ENCODE measurements at places on chromosomes 3 and 15.

DNA sequence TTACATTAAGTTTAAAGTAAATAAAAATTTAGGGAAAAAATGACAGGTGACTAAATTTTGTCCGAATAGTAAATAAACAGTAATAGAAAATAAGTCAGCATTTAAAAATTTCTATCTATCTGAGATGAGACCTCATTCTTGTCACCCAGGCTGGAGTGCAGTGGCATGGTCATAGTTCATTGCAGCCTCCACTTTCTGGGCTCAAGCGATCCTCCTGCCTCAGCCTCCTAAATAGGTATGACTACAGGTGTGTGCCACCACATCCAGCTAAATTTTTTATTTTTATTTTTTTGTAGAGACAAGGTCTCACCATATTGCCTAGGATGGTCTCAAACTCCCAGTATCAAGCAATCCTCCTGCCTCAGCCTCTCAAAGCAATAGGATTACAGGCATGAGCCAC lies 7.8 kb downstream of the KPNA4 start:
- DNase-seq = no peak

DNA sequence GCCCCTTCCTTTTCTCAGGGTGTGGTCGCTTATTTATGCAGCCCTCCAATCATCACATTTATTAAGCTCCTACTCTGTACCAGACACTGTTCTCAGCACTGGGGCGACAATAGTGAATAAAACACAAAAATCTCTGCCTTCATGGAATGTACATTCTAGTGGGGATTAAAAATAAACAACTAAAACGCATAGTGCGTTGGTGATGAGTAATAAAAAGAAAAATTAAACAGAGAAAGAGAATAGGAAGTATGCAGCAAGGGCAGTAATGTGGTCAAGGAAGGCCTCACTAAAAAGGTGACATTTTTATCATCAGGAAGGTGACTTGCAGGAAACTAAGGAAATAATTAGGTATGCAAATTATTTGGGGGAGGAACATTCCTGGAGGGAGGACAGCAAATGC lies 5.1 kb downstream of the SLC51B start:
- no peak for DNase-seq

GRCh38 chr3:9349321-9350117 lies 13.3 kb upstream of the THUMPD3 start:
- DNase-seq = no peak

DNA sequence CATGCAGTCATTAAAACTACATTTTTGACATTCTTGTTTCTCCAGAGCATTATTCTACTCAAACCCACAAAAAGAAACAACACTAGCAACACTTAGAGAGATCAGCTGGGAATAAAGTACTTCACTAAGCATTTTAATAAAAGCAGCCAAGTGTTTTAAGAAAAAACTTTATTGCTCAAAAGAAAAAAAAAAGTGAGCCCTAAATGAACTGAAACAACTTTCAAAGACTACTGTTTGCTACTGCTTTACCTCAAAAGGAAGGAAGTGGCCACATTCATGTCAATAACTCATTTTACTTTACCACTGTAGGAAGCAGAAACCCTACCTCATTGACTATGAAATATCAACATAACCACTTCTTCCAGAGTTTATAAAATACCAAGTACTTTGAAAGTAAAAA lies 91.3 kb downstream of the UACA start:
- no peak for DNase-seq

GRCh38 chr15:33084661-33085060 lies 109.9 kb downstream of the FMN1 start:
- no peak for DNase-seq
